Stimulated activated CD8-positive, alpha-beta memory T cell treated with anti-CD3 and anti-CD28 coated beads, Interleukin-15, amount 100 ng/mL, for 4 hours (primary cell): ENCODE measurements at places on chromosomes 1 and 21.

- DNase-seq: no peak
Observed at GRCh38 chr1:73711089-73711488, 486.9 kb downstream of the LRRIQ3 start.

GRCh38 chr21:44375281-44375651, 21.8 kb downstream of the TRPM2 start:
- DNase-seq: no peak

- DNase-seq: no peak
Observed at GRCh38 chr1:193069748-193070385, 10.5 kb downstream of the RO60 start.

- DNase-seq: no peak
Observed at GRCh38 chr1:66770694-66771093, 18.4 kb downstream of the DYNLT5 start.

GRCh38 chr1:26889551-26890466, at the start of gene GPN2:
Gene GPN2, minus strand, starts transcription at chr1:26890283. Its CDS starts 187 bp downstream, at chr1:26890096.
- DNase-seq: peak; percentile 54

DNA sequence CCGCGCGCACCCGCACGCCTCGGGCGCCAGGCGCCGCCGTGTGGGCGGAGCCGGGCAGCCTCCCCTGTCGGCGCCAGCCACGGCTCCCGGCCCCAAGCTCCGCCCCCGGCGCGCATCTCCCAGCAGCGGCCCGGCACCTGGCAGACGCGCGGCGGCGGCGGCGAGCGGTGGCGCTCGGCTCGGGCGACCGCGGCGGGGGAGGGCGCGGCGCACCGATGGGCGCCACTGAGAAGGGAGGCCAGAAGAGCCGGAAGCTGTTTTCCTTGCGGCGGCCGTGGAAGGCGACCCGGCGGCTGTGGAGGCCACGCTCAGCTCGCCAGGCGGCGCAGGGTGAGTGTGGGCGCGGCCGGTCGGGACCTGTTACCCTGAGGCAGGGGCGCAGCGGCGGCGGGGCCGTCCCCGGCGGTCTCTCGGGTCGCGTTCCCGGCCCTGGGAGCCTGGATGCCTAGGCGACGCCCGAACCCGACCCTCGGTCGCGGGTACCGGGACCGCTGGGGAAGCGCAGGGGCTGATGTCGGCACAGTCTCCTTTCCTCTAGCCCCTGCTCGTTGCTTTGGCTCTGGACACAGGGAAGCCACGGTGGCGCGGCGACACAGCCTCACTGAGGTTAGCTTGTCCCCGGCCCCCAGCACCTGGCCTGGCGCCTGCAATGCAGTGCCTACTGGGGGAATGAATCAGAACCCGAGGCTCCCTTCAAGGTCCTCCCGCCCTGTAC, 54.9 kb upstream of the DNAJC6 start:
- peak; percentile 77 for DNase-seq

- DNase-seq: no peak
Observed at GRCh38 chr1:54409156-54410142, 3.3 kb upstream of the SSBP3 start.

DNA sequence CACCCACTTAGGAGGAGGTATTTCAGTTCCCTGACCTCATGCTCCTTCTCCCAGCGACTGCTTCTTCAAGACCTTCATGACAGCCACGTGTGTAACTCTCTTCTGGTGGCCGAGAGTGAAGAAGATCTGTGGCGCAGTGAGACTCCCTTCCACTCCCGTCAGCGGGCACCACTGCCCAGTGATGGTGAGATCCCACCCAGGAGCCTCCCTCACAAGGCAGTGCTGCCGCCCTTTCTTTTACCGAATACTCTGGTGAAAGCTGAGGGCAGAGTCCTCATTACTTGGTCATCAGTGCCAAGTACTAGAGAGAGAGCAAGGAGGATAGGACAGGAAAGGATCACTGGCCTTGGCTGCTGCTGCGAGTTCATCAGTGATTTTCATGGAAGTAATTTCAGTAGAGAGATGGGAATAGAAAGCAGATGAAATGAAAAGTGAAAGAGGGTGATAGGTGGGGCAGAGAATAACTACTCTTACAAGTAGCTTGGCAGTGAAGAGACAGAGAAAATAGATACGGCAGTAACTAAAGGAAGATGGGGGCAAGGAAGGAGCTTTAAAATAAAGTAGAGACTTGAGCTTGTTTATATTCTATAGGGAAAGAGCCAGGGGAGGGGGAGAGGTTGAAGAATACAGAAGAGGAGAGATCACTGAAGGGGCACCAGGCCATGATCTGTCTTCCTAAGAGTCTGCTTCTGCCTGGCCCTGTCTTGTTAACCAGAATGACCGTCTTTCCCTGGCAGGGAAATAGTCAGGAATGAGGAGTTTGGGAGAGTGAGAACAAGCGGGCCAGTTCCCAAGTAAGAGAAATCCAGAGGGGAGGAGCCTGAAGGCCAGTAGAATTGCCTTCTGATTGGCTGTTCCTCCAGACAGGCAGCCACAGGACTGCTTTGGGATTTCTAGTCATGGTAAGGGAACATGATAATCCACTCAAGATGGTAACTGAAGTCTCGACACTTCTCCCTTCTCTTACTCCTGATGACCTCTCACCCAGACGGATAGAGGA, 18.3 kb downstream of the HYI start:
- no peak for DNase-seq

- DNase-seq: no peak
Observed at GRCh38 chr1:93779540-93780165, 98.0 kb upstream of the BCAR3 start.

DNA sequence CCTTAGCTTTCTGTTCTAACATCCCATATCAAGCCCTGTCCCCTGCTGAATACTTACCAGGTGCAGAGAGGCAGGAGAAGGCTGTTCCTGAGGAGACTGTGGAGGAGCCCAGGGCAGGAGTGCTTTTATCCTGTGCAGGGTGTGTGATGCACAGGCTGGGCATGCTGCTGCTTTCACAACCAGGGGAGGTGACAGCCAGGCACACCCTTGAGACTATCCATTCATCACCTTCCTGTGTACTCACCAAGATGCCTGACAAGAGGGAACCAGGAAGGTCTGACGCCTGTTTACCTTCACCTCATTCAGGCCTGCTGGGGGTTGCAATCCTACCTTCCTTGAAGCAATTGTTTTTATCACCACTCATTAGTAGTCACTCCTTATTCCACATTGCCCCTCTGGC, at the start of gene LCE3E:
LCE3E (minus strand) TSS at position 100 of the 400 bp plus-strand sequence. CDS start 572 bp downstream, outside the sequence.
- no peak for DNase-seq

- DNase-seq: no peak
Observed at GRCh38 chr1:193944454-193944853, 758.0 kb upstream of the B3GALT2 start.

DNA sequence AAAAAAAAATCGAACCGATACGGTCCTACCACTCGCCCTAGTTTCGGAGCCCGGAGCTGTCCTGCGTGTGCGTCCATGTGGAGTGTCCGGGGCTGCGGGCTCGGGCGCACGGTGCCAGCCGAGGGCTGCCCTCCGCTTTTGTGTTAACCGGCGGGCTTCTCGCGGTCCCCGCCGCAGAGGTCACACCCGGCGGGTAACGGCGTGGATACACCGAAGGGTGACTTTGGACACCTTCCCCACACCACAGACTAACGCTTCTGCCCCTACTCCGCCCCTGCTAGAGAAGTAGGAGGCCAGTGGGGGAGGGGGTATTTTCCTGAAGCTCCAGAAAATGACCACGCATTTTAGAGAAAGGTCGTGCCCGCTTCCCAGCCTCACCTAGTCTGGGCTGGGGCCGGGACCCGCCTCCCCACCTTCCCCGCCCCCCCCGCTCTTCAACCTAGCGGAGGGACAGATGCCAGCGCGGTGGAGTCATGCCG, 609 bp upstream of the ATF3 start:
- DNase-seq: no peak

GRCh38 chr1:42264511-42265190, 70.4 kb downstream of the FOXJ3 start:
- no peak for DNase-seq

DNA sequence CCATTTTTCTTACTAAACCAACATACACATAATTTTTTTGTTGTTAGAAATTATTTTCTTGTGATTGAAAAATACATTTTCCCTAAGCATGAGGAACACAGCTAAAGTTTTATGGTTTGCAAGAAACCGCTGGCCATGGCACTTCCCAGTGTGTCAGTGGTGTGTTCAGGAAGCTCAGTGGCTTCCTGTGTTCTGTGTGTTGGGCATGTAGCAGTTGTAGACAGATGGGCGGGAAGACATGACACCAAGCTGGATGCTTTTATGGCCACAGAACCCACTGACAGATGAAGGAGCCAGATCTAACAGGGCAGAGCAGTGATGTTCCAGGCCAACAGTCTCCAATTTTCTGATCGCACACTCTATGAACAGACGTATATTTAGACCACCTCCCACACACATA, 119.8 kb downstream of the GALNT2 start:
- DNase-seq: no peak

DNA sequence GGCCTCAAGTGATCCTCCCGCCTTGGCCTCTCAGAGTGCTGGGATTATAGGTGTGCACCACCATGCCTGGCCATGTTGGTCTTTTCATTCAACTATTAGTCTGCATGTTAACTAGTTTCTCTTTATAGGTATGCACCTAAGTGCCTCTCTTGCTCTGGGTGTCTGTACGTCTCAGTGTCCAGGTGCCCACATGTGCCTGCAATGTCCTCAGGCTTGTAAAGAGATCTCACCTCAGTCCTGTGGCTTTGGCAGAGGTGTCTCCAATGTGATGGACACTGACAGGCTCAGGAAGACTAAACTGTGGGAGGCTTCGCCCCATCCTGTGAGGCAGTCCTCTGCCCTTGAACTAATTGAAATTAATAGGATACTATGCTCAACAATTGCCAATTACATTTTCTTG, 526.3 kb downstream of the PTPRU start:
- DNase-seq: no peak

DNA sequence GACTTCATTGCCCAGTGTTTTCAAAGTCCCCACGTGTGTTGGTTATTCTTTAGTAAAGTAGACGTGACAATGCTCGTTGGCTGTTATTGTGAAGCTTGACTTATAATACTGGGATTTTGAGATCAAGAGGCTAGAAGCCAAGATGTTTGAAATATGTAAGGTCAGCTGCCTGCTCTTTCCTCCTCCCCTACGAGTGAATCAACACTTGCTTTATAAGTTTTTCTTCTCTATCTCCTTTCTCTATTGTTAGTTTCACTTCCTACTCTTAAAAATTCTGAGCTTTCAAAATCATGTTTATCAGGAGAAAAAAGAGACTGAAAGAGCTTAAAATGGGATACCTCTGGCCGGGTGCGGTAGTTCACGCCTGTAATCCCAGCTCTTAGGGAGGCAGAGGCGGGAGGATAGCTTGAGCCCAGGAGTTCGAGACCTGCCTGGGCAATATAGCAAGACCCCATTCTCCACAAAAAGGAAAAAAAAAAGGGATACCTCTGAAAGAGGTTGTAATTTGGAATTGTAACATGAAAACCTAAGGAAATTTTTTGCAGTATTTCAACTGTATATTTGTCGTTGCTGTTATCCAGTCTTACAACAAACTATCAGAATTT, 72.0 kb downstream of the EPB41 start:
- no peak for DNase-seq

DNA sequence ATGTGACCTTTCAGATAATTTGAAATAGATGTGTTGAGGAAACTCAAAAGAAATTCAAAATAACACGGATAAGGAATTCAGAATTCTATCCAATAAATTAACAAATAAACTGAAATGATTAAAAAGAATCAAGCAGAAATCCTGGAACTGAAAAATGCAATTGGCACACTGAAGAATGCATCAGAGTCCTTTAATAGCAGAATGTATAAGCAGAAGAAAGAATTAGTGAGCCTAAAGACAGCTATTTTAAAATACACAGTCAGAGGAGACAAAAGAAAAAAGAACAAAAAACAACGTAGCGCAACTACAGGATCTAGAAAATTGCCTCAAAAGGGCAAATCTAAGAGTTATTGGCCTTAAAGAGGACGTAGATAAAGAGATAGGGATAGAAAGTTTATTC, 99.6 kb upstream of the SAMSN1 start:
- no peak for DNase-seq

DNA sequence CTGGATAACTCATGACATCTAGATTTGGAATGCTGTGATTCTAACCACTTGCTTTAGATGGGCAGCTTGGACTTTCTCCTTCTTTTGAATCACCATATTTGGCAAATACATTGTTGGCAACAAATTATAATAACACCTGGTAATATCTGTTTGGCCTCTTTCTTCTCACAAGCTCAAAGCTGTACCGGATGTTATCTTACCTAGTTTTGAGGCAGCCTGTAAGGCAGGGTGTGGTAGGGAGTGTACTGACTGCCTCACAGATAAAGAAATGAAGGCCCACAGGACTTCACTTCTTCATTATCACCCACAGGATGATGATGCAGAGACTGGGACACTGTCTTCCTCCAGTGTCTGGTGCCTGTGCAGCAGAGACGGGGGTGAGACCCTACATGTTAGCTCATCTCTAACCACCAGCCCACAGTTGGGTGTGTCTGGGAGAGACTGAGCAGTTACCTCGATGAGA, 28.5 kb downstream of the TUFT1 start:
- DNase-seq: peak; percentile 9

DNA sequence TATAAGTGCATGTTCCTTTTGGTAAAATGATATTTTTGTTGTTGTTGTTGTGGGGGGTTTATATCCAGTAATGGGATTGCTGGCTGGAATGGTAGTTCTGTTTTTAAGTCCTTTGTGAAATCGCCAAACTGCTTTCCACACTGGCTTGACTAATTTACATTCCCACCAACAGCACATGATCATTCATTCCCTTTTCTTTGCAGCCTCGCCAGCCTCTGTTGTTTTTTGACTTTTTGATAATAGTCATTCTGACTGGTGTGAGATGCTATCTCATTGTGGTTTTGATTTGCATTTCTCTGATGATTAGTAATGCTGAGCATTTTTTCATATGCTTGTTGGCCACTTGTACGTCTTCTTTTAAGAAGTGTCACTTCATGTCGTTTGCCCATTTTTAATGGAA, 188.5 kb upstream of the CHRM3 start:
- DNase-seq: no peak

DNA sequence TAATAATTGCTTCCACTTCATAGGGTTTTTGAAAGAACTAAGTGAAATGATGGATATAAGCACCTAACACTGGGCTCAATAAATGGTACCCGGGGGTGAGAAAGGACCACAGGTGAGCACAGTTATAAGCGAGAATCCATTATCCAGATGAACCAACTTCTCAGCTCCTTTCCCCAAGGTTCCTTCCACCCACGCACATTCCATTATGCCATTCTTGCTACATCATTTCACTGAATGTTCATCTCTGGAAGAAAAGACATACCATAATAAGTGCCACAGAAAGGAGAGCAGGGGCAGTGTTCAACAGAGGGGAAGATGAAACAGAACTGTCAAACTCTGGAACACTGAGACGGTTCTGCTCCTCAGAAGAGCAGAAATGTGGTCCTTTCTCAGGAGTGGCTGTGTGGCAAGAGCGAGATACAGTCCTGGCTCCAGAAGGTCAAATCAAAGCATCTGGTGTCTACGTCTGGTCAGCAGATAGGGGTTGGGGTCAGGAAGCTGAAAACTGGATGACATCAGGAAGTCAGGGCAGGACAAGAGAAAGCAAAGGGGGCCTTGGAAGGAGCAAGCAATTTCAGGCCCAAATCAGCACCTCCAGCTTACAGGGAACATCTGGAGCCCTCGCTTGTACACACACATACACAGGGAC, 255.4 kb upstream of the TMEM51 start:
- no peak for DNase-seq

GRCh38 chr1:55750628-55750995, 535.4 kb upstream of the USP24 start:
- no peak for DNase-seq
